ENCODE measurements at places on chromosomes 7 and 10.

DNA sequence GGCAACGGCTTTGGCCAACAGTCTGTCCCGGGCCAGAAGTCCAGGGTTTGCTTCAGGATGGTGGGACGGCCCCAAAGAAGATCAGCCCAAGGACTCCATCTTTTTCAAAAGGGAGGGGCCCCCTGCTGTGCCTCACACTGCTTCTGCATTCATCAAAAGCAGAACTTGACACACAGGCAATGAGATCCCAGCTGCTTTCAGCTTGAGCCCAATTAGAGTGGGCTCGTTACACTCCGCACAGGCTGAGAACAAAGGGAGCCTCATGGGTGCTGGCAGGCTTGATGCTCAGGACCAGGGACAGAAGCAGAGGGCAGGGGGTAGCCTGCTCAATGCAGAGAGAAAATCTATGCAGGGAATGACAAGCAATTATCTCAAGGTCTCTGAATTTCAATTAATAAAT is 45.5 kb downstream of the VOPP1 start:
- no peak for DNase-seq

DNA sequence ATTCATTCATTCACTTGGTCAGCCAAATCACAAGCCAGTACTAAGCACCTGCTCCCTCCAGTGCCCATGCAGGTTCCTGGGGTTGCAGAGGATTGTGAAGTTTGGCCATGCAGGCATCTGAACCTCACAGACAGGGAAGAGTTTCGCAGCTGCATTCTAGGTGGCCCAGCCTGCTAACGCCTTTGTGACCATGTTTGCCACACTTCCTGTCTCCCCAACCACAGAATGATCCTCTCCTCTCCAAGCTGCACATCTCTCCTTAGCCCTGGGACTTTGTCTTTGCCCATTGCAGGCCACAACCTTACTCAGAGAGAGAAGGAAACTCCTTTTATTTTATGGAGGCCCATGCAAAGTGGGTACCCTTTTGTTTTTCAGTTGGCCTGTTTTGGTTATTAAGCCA is 31.8 kb downstream of the EPDR1 start:
- no peak for DNase-seq

DNA sequence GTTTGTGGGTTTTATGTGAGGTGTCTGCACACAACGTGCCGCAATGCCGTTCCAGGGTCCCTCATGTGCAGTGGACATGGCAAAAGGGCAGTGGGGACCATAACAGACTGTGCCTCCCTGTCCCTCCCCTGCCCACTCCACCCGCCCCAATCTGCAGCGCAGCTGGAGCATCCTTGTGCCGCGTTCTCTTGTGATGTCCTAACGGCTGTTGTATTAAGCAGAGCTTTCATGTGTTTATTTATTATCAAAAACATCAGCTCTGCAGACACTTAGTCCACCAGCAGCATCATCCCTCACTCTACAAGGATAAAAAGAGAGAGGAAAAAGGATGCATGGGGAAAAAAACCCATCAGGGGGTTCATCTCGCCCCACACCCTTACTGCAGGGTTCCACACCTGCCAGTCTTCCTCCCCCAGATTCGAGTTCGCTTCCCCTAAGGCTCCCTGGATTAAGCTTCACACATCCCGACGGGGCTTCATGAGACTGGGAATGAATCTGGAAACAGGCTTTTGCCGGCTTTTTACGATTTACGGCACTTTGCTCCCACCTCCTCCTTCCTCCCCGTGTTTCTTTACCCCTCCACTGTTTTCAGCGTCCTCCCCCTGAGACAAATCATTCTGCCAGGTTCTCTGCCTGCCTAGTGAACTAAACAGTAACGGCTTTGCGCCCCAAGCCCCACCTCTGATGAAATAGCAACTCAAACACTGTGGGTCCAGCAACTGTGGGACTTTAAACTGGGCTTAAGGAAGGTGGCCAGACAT is 301.4 kb downstream of the CAMK1D start:
- DNase-seq, result no peak

DNA sequence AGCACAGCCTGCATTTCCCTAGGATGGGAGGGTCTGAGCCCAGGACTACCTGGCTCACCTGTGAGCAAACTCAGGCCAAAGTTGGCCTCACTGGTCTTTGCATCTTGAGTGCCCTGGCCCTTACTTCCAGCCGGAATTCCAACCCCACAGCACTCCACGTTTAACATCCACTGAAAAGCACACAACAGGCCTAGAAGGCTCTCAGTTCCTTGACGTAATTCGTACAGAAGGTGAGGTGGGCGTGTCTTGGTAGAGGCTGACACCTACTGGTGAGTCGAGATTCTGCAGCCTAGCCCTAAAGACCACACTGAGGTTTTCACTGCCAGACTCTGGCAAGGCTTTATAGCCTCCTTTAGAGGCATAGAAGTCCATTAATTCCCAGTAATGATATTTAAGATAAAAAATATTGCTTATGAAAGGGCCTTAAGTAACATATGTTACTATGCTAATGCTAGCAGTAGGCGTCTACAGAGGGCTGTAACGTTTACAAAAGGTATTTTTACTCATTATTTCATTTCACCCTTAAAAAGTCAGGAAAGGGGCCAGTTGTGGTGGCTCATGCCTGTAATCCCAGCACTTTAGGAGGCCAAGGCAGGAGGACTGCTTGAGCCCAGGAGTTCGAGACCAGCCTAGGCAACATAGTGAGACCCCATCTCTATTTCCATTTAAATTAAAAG is 95.8 kb downstream of the HIP1 start:
- DNase-seq, result peak; percentile 59

- no peak for DNase-seq
These were observed 126.2 kb downstream of the MDFIC start for GRCh38 chr7:115047958-115048720.

GRCh38 chr7:46071601-46072000 is 150.5 kb upstream of the IGFBP3 start:
- DNase-seq, result no peak

DNA sequence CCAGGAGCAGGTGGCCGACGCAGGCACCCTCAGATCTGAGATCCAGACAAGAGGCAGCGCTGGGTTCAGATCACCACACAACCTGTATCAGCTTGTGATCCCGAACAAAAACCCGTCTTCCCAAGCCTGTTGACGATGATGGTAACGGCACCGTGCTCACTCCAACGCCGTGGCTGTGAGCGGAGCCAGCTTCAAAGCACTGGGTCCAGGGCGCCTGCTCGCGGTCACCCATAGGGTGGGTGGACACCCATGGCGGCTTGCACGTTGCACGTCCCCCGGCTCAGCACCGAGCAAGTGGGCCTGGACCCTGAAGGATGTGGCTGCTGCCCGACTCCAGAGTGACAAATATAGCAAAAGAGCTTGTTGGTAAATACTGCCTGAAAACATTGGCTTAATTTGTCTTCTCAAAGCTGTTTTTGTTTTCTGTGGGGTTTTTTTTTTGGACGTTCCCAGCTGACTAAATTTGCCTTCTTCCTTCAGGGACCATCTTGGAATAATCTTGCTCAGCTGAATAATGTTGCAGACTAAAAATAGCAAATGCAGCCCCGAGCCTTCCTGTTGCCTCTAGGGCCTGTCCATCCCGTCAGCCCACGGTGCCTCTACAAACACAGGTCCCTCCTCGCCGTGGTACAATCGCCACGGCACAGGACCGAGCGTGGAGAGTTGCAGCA is 41.0 kb downstream of the FOXK1 start:
- no peak for DNase-seq

DNA sequence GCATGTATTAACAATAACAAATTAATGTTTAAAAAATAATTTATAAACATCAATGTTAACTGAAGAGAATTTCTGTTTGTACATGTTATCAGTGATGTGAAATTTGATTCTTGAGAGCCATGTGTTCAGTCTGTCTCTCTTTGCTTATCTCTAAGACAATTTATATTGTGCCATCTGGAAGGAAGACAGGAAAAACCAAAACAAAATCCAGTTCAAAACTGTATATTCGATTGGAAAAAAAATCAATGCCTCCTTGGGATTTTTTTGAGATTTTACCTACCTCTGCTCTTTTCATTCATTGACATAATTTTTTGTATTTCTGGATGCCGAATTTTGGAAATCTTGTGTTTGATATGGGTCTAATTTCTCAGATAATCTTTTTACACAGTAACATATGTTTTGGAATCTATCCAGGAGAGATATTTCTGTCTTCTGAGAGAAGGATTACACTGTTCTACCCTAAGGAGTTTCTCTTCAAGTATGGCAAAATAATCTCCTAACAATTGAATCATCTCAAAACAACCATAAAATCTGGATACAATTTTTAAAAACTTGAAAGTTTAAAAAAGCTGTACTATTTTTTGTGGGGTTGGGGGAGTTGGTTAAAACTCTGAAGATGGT is 311.9 kb upstream of the GNAI1 start:
- no peak for DNase-seq

DNA sequence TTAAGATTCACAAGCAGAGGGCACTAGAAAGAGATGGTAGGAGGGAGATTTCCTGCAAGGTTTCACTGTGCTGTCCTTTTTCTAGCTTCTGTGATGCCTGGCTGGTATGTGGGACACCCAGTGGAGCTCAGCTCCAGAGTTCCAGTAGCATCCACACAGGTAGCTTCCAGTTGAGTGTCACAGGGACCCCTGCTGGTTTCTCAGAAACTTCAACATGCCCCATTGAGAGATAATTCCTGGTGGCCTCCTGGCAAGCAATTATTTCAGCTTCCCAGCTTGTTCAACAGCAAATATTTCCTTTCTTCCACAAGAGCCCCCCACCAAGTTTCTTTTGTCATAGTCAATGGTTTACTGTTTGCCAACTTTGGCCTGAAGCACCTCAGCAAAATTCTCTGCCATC is 858.7 kb downstream of the REEP3 start:
- DNase-seq, result no peak

GRCh38 chr10:124741922-124742412 is 2.2 kb downstream of the FAM53B start:
- no peak for DNase-seq

DNA sequence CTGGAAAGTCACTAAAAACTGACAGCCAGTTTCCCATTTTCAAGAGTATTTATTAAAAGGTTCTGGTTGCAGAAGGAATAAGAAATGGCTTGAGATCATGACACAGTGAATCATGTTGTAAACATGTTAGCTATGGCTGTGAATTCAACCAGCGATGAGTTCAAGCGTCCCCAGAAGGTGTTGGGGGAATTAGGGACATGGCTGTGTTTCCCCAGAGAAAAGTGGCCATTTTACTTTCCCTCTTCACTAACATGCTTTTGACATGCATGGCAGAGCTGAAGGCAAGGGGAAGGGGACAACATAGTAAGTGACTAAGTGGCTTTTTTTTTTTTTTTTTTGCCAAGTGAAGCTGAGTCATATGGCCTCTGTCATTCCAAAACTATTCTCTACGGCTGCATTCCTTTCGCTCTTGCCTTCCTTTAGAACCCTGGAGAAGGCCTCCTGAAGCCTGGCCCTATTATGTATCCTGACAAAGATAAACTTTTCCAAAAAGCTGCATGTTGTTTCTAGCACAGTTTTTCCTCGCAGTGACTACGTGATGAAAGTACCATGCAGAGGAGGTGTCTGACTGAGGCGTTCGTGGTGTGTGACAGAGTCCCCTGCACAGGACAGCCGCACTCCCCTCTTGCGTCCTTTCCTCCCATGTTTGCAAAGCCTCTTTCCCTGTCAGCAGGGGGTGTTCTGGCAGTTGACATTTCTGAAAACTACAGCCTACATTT is 46.9 kb downstream of the EGFR start:
- DNase-seq, result no peak

DNA sequence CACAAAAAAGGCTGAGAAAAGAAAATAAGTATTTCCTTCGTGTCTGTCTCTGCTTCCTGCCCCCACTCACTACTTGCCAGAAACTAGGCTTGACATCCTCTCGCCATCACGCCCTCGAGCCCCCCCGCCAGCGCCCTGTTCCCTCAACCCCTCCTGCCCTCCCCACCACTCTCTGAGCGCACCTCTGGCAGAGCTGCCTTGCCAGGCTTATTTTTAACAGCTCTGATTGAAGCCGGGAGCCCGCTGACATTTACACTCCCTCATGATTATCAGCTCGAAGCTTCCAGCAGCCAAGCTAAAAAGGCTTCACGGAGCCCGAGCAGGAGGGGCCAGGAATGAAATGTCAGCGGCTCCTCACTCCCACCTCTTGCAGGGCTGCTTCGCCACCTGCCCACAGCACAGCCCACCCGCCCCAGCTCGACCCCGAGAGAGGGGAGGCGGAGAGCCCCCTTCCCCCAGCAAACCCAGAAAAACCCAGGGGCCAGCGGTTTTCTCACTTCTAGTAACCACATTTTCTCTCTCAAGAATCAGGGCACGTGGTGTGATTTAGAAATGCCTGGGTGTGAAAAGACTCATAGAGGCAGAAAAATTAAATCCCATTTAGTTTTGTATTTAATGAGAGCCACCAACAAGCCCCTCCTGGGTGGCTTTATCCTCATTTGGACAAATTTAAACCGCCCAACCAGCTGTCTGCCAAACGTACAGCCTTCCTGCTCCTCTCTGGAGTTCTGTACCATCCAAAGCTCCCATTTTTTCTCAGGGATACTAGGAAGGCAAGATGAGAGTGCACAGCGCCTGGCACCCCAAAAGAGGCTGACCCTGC is 89.3 kb downstream of the SLIT1 start:
- no peak for DNase-seq
